Sigmoid colon (tissue), 7 donors: ENCODE measurements at places on chromosomes 3 and 15. TPM values are rescaled to one million over a fixed set of nuclear protein-coding genes. Genes with fewer than 3 reads are reported as not detected.

DNA sequence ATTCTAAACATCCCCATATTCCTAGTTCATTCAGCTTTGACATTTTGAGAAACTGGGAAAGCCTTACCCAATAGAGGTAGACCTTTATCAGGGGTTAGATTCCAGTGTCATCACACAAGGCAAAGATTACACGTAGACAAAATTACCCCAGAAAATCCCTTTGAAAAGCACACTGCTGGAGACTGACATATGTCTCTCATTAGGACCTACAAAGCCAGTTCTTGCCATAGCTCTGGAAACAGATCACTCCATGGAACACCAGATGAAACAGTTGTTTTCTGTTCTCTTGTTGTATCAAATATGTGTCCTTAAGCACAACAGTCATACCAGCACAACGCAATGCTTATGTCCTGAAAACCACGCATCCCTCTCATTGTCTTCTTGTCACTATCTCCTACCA lies 44.7 kb downstream of the RARB start:
- no peaks in the 10 kb centered on the region for H3K27me3 ChIP-seq
- no peak for DNase-seq
- H3K27ac ChIP-seq: no peak overlapping the region

GRCh38 chr3:5531039-5531438 lies 343.5 kb downstream of the EDEM1 start:
- H3K27me3 ChIP-seq: no peaks in the 10 kb centered on the region
- H3K27ac ChIP-seq: no peak overlapping the region
- H3K36me3 ChIP-seq: no peaks in the 10 kb centered on the region
- H3K4me3 ChIP-seq: no peak overlapping the region
- no peaks in the 10 kb centered on the region for H3K4me1 ChIP-seq

- H3K36me3 ChIP-seq: no peaks in the 10 kb centered on the region
- no peaks in the 10 kb centered on the region for H3K4me1 ChIP-seq
- H3K27me3 ChIP-seq: no peaks in the 10 kb centered on the region
- no peak overlapping the region for H3K4me3 ChIP-seq
- H3K27ac ChIP-seq: no peak overlapping the region
Measured at GRCh38 chr3:23489300-23490158, 286.4 kb downstream of the UBE2E2 start.

- H3K27me3 ChIP-seq: no peaks in the 10 kb centered on the region
- no peaks in the 10 kb centered on the region for H3K4me1 ChIP-seq
- no peaks in the 10 kb centered on the region for H3K36me3 ChIP-seq
- no peak overlapping the region for H3K27ac ChIP-seq
- no peak for DNase-seq
Measured at GRCh38 chr3:123060054-123060453, 6.8 kb upstream of the PDIA5 start.

DNA sequence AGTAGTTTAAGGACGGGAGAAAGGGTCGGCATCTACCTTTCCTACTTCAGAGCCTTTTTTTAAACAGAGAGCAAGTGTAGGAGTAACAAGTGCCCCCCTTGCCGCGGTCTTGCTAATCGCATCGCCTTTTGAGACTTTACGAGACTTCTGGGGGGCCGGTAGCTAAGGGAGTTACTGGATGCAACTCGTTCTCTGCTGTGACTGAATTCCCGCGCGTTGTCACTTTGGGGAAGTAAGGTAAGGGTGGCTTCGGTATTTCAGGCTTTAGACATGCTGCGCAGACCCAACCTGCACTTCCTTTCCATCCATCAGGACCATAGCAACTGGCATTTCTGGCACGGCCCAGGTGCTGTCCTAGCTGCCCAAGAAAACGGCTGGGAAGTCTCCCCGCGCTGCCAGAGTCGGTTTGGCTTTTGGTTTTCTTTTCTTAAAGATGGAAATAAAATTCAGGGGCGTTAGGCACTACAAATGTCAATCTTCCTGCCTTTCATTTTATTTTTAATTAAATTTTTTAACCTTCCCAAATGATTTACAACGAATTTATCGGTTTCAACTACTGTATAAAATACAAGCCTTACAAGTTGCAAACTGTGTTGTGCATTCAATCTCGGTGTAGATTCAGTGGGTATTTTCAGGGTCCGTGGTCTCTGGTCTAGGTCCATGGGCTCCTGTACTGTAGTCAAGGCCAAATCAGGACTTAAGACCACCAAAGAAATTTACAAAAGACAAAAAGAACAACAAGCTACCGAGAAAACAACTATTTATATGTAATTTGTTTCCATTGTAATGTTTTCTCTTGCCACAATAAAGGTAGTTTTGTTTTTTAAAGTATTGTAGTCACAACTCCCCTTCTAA lies 3.5 kb downstream of the MECOM start:
- peaks cover 38% of the 10 kb centered on the region for H3K4me1 ChIP-seq
- H3K36me3 ChIP-seq: no peaks in the 10 kb centered on the region
- no peak for DNase-seq
- peak overlapping the region; percentile 82 for H3K27ac ChIP-seq

DNA sequence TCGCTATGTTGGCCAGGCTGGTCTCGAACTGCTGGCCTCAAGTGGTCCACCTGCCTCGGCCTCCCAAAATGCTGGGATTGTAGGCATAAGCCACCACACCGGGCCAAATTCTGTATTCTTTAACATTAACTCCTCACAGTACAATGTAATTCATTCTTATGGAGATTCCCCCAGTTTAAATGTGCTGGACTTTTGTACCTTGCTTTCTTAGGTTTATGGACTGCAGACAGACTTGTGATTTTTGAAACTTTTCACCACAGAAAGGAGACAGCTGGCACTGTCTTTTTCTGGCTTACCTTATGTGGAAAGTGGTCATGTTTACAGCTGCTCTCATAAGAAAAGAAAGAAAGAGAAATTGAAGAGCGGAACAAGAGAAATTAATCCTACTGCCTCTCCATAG lies 103.8 kb downstream of the IQCH start:
- no peaks in the 10 kb centered on the region for H3K4me1 ChIP-seq
- no peak overlapping the region for H3K4me3 ChIP-seq
- no peaks in the 10 kb centered on the region for H3K36me3 ChIP-seq
- DNase-seq: no peak

DNA sequence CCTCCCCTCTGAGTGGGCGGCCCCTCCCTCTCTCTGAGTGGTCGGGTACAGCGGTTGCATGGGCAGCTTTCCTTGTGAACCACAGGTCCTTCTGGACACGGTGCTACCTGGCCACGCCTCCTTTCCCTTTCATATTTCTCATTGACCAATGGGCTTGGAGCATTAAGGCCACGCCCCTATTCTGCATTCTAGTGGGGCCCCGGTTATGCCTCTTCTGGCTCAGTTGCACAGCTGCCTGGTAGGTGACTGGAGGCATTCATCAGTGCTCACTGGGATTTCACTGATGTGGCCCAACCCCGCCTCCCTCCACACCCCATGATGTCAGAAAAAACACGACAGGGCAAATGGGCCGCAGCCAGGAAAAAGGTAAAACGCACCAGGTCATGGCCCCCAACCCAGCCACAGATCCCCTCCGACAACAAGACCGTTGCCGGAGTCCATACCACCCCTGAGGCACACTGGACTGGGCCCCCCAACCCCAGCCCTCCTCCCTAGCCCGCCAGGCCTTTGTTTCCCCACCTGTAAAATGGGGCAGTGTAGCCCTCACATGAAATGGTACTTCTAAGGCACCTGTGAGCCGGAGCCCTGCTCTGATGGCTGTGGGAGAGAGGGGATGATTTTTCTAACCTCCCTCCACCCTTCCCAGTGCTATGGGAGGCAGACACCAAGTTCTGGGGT lies 26.3 kb downstream of the NGRN start:
- H3K4me1 ChIP-seq: no peaks in the 10 kb centered on the region
- H3K27ac ChIP-seq: no peak overlapping the region
- H3K36me3 ChIP-seq: no peaks in the 10 kb centered on the region
- DNase-seq: no peak

GRCh38 chr3:127763337-127763736 lies 59.0 kb downstream of the MGLL start:
- no peaks in the 10 kb centered on the region for H3K36me3 ChIP-seq
- no peak overlapping the region for H3K4me3 ChIP-seq
- no peaks in the 10 kb centered on the region for H3K4me1 ChIP-seq
- no peak overlapping the region for H3K27ac ChIP-seq
- no peaks in the 10 kb centered on the region for H3K27me3 ChIP-seq

DNA sequence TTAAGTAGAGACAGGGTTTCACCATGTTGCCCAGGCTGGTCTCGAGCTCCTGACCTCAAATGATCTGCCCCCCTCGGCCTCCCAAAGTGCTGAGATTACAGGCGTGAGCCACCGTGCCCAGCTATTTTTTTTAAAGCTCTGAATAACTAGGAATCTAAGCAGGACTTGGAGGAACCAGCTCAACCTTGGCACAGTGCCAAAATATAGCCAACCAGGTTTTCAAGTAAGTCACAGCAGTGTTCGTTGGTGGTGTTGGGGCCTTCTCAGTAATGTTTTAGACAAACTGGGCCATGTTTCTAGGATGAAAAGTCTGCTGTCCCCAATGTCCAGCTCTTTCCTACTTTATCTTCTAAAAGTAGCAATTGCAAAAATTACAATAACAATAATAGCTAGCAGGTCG lies 6.4 kb upstream of the ADAM10 start:
- H3K27me3 ChIP-seq: no peaks in the 10 kb centered on the region
- H3K4me3 ChIP-seq: no peak overlapping the region
- H3K27ac ChIP-seq: no peak overlapping the region
- H3K4me1 ChIP-seq: no peaks in the 10 kb centered on the region
- DNase-seq: no peak

GRCh38 chr15:89171136-89172072 lies 50.0 kb downstream of the RLBP1 start:
- H3K27me3 ChIP-seq: no peaks in the 10 kb centered on the region
- H3K36me3 ChIP-seq: peaks cover 40% of the 10 kb centered on the region
- no peak overlapping the region for H3K27ac ChIP-seq

GRCh38 chr3:185317674-185318073 lies 45.3 kb upstream of the MAP3K13 start:
- H3K4me3 ChIP-seq: no peak overlapping the region
- peak overlapping the region; percentile 43 for H3K27ac ChIP-seq
- H3K4me1 ChIP-seq: peaks cover 26% of the 10 kb centered on the region
- no peaks in the 10 kb centered on the region for H3K27me3 ChIP-seq
- H3K36me3 ChIP-seq: no peaks in the 10 kb centered on the region

DNA sequence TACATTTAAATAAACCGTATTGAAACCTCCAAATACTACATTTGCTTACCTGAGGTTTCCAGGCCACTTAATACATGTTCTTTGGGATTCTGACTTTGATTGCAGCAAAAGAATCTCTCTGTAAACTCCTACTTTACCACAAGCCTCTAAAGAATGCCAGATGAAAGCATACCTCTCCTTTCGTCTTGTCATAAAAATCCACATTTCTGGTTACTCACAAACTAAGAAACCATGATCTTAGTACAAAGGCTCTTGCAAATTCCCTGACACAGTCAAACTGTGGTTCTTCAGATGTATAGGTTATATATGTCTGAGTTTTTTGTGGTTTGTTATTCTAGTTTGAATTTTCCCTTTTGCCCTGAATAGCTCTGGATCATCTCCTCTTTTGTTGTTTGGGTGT lies 188.4 kb downstream of the RAP2B start:
- H3K36me3 ChIP-seq: no peaks in the 10 kb centered on the region
- H3K4me3 ChIP-seq: no peak overlapping the region
- H3K27me3 ChIP-seq: no peaks in the 10 kb centered on the region

- no peak overlapping the region for H3K27ac ChIP-seq
- no peaks in the 10 kb centered on the region for H3K4me1 ChIP-seq
- H3K27me3 ChIP-seq: no peaks in the 10 kb centered on the region
- no peak for DNase-seq
- H3K36me3 ChIP-seq: no peaks in the 10 kb centered on the region
- no peak overlapping the region for H3K4me3 ChIP-seq
Measured at GRCh38 chr3:173747427-173747826, 349.9 kb downstream of the NLGN1 start.

DNA sequence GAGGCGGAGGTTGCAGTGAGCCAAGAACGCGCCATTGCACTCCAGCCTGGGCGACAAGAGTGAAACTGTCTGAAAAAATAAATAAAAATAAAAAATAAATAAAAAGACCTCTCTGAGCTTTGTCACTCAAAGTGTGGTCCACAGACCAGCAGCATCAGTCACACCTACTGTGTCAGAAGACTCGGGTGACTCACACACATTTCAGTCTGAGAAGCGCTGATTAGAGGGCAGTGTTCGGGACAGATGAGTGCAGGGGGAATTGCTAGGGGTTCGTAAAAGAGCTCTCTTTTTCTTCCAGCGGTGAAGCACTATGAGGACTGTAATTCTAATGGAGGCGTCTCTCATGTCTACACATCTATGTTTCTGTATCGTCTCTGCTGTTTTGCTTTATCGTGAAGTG lies 5.7 kb downstream of the PODXL2 start:
- no peak overlapping the region for H3K27ac ChIP-seq
- H3K4me3 ChIP-seq: no peak overlapping the region
- peaks cover 7% of the 10 kb centered on the region for H3K4me1 ChIP-seq

DNA sequence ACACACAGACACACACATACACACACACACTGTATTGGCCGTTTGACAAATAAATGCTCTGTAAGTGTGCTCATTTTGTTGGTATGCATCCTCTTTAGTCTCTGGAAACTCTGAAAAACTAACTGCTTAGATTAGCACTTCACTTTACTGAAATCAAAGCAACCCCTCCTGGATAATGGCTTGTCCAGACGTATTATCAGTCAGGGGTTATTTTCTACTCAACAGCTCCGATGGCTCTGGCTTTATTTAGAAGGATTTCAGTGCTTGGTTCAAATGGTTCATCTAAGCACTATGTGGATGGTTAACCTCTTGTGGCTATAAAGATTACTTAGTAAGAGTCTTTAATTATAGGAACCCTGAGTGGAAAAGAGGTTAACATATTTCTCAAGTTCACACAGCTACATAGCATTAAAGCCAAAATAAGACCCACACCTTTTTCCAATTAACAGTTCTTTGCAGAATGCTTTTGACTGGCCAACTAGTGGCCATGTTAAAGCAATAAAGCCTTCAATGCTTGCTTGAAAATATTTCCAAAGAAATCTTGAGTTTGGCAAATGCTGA lies 516.1 kb upstream of the NAALADL2 start:
- no peaks in the 10 kb centered on the region for H3K27me3 ChIP-seq
- no peaks in the 10 kb centered on the region for H3K4me1 ChIP-seq
- H3K36me3 ChIP-seq: no peaks in the 10 kb centered on the region
- DNase-seq: no peak
- H3K27ac ChIP-seq: no peak overlapping the region
- H3K4me3 ChIP-seq: no peak overlapping the region

- no peak overlapping the region for H3K4me3 ChIP-seq
- no peaks in the 10 kb centered on the region for H3K27me3 ChIP-seq
- no peak overlapping the region for H3K27ac ChIP-seq
Measured at GRCh38 chr15:51617886-51618285, 4.7 kb downstream of the DMXL2 start.

GRCh38 chr15:85755942-85756341 lies 38.8 kb downstream of the KLHL25 start:
- peaks cover 22% of the 10 kb centered on the region for H3K4me1 ChIP-seq
- no peak overlapping the region for H3K27ac ChIP-seq
- DNase-seq: peak; percentile 42
- no peaks in the 10 kb centered on the region for H3K36me3 ChIP-seq

The RARRES1 gene
- 6.4 TPM for total RNA-seq

The GOLGA8T gene
- total RNA-seq: not detected

The AVEN gene
- 20.0 TPM for total RNA-seq

The LYZL4 gene
- total RNA-seq: not detected

The SLC2A2 gene
- not detected for total RNA-seq

The ZNF717 gene
- 8.3 TPM for total RNA-seq

The CSPG4 gene
- total RNA-seq: 45.7 TPM

The GXYLT2 gene
- 17.4 TPM for total RNA-seq

The PPP2R3A gene
- total RNA-seq: 35.4 TPM

The P2RY13 gene
- total RNA-seq: 0.81 TPM

The POC1A gene
- total RNA-seq: 0.66 TPM
